ENCODE measurements at places on chromosomes 3 and 15.

DNA sequence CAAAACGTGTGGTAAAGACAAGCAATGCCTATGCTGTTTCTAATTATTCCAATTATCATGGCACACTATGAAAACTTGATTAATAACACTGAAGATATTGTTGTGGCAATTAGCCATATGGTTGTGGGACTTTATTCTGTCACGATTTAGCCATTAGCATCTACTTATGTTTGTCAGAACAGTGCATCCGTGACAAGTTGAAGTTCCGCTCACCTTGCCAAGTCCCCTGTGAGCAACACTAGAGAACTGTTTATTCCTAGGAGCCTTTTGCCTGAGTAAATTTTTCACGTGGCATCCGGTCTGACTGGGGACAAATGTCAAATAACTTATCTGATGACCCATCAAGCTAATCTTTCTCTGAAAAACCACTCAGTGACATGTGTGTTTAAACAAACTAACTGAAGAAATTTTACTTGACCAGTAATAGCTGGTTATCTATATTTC lies 403.3 kb downstream of the TBC1D5 start:
- no peak for DNase-seq

GRCh38 chr3:139533781-139534454 lies 5.6 kb downstream of the RBP1 start:
- DNase-seq = no peak

- DNase-seq = no peak
These were observed 53.8 kb upstream of the CORO2B start for GRCh38 chr15:68524753-68525584.

GRCh38 chr3:16935781-16936180 lies 51.0 kb downstream of the PLCL2 start:
- no peak for DNase-seq

DNA sequence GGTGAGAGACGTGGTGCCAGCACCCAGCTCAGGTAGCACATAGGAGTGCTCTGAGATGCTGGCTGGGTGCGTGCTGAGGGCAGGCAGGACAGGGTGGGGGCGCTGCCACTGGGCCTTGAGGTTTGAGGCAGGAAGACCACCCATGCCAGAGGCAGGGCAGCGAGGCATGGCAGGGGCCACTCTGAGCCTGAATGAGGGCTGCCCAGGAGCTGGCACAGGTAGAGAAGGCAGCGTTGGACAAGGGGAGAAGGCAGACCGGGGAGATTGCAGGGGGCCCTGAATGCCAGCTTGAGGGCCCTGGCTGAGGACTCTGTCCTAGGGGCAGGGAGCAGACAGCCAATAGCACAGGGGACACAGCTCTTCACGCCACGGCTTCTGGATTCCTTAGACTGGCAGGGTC lies 50.2 kb downstream of the ADAMTS7 start:
- DNase-seq = no peak

GRCh38 chr3:42134867-42135464 lies 43.8 kb downstream of the TRAK1 start:
- no peak for DNase-seq

Measured in GM20000 (cell line).